ENCODE measurements at places on chromosomes 2 and 18. TPM values are rescaled to one million over a fixed set of nuclear protein-coding genes. Genes with fewer than 3 reads are reported as not detected.

GREB1L gene
- not detected for total RNA-seq

GALNT14 gene
- not detected for total RNA-seq

SNED1 gene
- 8.6 TPM for total RNA-seq

WNT10A gene
- total RNA-seq = 0.10 TPM

TRPM8 gene
- not detected for total RNA-seq

CYP1B1 gene
- 13.8 TPM for total RNA-seq

ERFE gene
- not detected for total RNA-seq

LYPD1 gene
- not detected for total RNA-seq

CTAGE1 gene
- not detected for total RNA-seq

KCNIP3 gene
- not detected for total RNA-seq

LMAN2L gene
- total RNA-seq = 8.0 TPM

TSGA10 gene
- total RNA-seq = 6.6 TPM

STRADB gene
- 27.9 TPM for total RNA-seq

DNA sequence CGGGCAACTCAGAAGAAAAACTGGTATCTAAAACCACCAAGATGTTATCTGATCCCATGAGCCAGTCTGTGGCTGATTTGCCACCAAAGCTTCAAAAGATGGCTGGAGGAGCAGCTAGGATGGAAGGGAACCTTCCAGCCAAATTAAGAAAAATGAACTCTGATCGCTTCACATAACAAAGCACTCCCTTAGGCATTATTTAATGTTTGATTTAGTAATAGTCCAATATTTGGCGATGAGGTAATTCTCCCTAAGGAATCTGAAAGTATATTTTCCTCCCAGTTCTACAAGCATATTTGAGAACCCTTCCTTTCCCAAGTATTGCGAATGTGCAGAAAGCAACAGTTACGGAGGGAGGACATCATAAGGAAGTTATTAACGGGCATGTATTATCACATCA lies 156.6 kb downstream of the KCNJ3 start:
- no peak overlapping the region for H3K27ac ChIP-seq

DNA sequence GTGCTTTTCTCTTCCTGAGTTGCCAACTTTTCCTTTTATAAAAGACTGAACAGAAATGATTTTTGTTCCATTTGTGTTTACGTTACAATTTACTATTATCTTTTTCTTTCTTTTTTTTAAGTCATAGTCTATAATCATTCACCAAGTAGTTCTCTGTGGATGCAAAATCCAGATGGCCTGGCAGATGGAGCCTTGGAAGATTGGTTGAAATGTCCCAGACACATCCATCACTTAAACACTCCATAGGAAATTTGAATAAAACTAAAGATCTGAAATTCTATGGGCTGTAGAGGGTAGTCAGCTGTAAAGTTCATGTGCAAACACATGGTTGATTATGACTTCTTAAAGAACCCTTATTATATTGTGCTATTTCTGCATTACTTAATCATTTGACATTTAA lies 164.8 kb upstream of the DOCK10 start:
- DNase-seq = no peak
- no peaks in the 10 kb centered on the region for H3K4me1 ChIP-seq
- no peak overlapping the region for H3K27ac ChIP-seq
- no peak overlapping the region for H3K4me3 ChIP-seq
- H3K27me3 ChIP-seq = peaks cover 11% of the 10 kb centered on the region

DNA sequence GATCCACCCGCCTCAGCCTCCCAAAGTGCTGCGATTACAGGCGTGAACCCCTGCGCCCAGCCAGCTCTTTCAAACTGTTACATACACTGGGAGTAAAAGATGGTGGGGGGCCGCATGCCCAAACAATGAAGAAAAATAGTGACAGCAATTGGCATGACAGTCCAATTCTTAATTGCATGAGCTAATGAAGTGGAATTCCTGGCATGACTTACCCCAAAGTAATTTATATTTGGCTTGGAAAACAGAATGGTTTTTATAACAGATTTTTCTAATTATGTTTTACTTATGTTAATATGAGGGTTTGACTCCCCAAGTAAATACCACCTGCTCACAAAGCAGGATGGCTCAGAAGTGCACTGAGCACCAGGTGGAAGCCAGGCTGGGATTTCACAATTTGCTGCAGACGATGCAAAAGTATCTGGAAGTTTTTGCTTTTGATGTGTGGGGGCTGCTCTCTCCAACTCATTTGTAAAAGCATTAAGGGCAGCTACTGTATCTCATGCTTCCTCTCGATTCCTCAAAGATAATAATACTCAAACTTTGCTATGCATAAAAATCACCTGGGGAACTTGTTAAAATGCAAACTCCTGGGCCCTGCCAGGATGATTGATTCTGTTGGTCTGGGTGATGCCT lies 24.0 kb upstream of the ATG16L1 start:
- H3K36me3 ChIP-seq = peaks cover 4% of the 10 kb centered on the region
- peaks cover 4% of the 10 kb centered on the region for H3K27me3 ChIP-seq
- no peak overlapping the region for H3K27ac ChIP-seq
- no peak overlapping the region for H3K4me3 ChIP-seq

- H3K36me3 ChIP-seq = no peaks in the 10 kb centered on the region
- no peak overlapping the region for H3K27ac ChIP-seq
- H3K27me3 ChIP-seq = no peaks in the 10 kb centered on the region
- no peak overlapping the region for H3K4me3 ChIP-seq
Observed at GRCh38 chr2:77397763-77398162, 124.4 kb downstream of the LRRTM4 start.

GRCh38 chr2:226796840-226797288 lies 2.8 kb downstream of the IRS1 start:
- no peak overlapping the region for H3K27ac ChIP-seq
- peaks cover 13% of the 10 kb centered on the region for H3K36me3 ChIP-seq
- H3K27me3 ChIP-seq = no peaks in the 10 kb centered on the region
- H3K4me1 ChIP-seq = peaks cover 71% of the 10 kb centered on the region
- no peak for DNase-seq

- H3K27me3 ChIP-seq = peaks cover 5% of the 10 kb centered on the region
- DNase-seq = no peak
- H3K4me1 ChIP-seq = no peaks in the 10 kb centered on the region
- H3K4me3 ChIP-seq = no peak overlapping the region
Observed at GRCh38 chr2:33062665-33063250, 116.0 kb downstream of the LTBP1 start.

- no peak for DNase-seq
- H3K4me3 ChIP-seq = no peak overlapping the region
- H3K36me3 ChIP-seq = no peaks in the 10 kb centered on the region
- no peaks in the 10 kb centered on the region for H3K4me1 ChIP-seq
- H3K27ac ChIP-seq = no peak overlapping the region
- H3K27me3 ChIP-seq = peaks cover 3% of the 10 kb centered on the region
Observed at GRCh38 chr2:145728511-145728910, 1208.6 kb upstream of the ZEB2 start.

- no peak for DNase-seq
- H3K27ac ChIP-seq = no peak overlapping the region
- no peaks in the 10 kb centered on the region for H3K27me3 ChIP-seq
- H3K4me3 ChIP-seq = no peak overlapping the region
Observed at GRCh38 chr2:239476029-239476756, 75.4 kb upstream of the HDAC4 start.

DNA sequence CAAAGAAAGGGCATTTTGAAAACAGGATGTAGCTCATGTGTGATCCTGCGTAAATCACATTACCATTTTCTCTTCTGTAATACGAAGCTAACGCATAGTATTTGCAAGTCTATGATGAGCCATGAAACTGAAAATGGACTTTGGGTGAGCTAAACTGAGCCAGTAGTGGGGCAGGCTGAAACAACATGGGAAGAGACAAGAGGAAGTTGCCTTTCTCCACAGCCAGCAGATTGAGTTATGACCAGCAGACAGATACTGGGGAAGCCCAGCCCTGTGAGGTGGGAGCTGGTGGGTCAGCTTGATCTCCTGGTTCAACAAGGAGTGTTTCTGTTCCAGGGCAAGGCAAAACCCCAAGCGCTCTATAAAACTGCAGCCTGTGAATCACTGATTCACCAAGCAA lies 11.8 kb downstream of the CYRIA start:
- DNase-seq = no peak
- peaks cover 2% of the 10 kb centered on the region for H3K27me3 ChIP-seq
- no peaks in the 10 kb centered on the region for H3K4me1 ChIP-seq
- H3K27ac ChIP-seq = no peak overlapping the region
- H3K36me3 ChIP-seq = no peaks in the 10 kb centered on the region

- peaks cover 7% of the 10 kb centered on the region for H3K27me3 ChIP-seq
- peaks cover 32% of the 10 kb centered on the region for H3K36me3 ChIP-seq
- peaks cover 46% of the 10 kb centered on the region for H3K4me1 ChIP-seq
Observed at GRCh38 chr2:12513339-12513738, 203.4 kb upstream of the TRIB2 start.

DNA sequence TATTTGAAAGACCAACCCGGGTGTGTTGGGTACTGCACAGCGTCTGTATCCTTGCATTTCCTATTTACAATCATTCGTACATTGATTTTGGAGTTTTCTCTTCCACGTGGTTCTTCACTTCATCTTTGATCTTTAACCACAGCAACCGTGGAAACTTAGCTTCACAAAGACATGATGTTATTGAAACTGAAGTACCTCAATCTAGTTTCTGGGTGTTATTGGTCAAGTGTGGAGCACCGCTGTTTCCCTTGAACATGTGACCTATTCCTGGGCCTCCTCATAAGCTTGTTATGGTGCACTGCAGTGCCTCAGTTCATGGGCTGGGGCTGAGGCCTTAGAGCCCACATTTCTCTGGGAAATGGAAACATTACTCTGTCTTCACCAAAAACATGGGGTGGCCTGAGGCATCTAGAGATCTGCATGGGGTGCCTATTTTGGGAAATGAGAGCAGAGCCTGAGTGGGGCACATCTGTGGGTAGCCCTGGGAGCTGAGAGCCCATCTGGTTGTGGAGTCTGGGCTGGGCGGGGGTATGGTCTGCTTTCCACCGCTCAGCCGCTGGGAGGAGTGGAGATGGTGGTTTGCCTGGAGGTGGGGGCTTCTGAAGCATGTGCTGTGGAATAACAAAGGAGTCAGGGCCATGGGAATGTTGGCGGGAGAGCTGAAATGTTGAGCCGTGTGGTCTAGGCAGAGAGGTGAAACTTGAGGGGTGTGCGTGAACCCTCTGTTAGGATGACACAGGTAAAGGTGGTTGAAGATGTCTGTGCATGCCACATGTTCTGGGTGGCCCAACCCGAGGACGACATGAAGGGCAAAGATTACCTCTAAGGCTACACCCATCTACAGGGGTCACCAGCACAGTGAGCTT lies 37.4 kb downstream of the ZNF236 start:
- H3K36me3 ChIP-seq = peaks cover 27% of the 10 kb centered on the region
- H3K4me3 ChIP-seq = peak overlapping the region; percentile 3
- peaks cover 29% of the 10 kb centered on the region for H3K4me1 ChIP-seq
- peak; percentile 56 for DNase-seq

DNA sequence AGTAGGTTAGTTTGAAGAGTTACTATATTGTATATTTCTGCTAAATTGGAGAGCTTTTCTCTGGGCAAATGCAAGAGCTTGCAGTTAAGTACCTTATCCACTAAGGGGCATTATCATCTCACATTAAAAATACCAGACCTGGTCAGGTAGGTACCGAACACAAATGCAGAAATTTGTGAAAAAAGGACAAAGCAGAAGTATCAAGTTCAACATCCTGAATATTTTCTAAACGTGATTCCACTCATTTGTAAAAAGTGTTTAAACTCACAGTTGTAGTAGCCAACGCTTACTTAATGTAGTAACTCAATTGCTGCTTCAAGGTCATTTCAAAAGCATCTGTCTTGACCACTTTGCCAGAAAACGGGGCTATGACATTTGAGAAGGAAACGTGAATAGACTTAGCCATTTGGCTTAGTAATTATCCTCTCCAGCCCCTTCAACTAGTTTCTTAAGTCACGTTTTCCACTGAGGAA lies 52.1 kb downstream of the CYRIA start:
- H3K4me3 ChIP-seq = no peak overlapping the region
- H3K36me3 ChIP-seq = no peaks in the 10 kb centered on the region
- no peak for DNase-seq
- peaks cover 4% of the 10 kb centered on the region for H3K4me1 ChIP-seq
- peaks cover 7% of the 10 kb centered on the region for H3K27me3 ChIP-seq

GRCh38 chr2:110674620-110675555 lies 3.0 kb downstream of the BUB1 start:
- peaks cover 34% of the 10 kb centered on the region for H3K36me3 ChIP-seq
- DNase-seq = peak; percentile 11
- peak overlapping the region; percentile 43 for H3K4me3 ChIP-seq
- H3K27ac ChIP-seq = peak overlapping the region; percentile 74
- peaks cover 45% of the 10 kb centered on the region for H3K4me1 ChIP-seq

DNA sequence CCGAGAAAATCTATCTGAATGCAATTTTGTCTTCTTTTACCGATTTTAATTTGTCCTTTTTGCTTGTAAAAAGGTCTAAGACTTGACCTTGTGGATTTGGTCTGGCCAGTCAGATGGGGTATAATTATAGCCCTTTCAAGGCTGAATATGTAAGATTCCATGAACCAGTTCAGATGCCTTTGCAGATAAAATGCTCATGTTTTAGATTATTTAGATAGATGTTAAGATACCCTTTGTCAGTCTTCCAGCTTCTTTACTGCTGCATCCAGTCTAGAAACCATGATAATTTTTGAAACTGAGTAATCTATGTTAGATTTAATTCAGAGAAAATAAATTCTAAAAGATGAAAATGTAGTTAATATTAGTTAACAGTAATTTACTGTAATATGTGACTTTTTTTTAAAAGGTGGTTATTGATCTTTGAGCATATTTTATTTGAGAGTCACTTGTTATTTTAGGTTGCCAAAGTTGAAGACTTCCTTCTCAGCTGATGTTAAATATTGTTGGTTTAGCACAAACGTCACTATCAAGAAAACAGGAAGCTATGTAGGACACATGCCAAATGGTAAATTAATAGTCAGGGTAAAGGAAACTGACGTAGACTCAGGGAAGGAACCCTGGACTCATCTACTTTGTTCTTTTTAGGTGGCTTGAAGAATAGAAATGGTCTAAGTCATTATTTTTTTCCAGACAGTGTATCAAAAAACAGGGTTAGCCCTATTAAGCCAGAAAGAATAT lies 29.8 kb downstream of the BABAM2 start:
- no peak overlapping the region for H3K4me3 ChIP-seq
- no peaks in the 10 kb centered on the region for H3K27me3 ChIP-seq
- DNase-seq = no peak
- H3K27ac ChIP-seq = no peak overlapping the region

DNA sequence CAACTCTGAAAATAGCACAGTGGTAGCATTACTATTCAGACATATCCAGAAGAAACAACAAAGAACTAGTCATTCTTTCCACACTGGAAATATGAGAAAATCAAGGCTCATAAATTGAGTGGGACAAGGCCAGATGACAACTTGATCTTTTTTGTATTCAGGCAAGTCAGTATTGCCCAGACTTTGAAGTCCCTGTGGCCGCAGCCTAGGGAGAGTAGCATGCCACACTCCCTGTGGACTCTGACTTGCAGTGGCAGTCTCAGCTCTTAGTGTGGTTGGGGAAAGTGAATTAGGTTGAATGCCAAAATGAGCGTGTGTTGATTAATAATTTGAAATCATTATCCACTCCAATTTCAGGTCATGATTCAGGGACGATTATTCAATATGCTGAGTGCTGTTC lies 53.8 kb upstream of the TMEM177 start:
- H3K4me1 ChIP-seq = no peaks in the 10 kb centered on the region
- no peaks in the 10 kb centered on the region for H3K36me3 ChIP-seq
- no peak for DNase-seq
- peaks cover 31% of the 10 kb centered on the region for H3K27me3 ChIP-seq

- H3K4me3 ChIP-seq = no peak overlapping the region
- H3K27me3 ChIP-seq = peaks cover 31% of the 10 kb centered on the region
- H3K4me1 ChIP-seq = no peaks in the 10 kb centered on the region
- H3K36me3 ChIP-seq = peaks cover 3% of the 10 kb centered on the region
Observed at GRCh38 chr2:113266431-113266830, 12.3 kb downstream of the PAX8 start.
